Renal cortex interstitium (tissue), 15 donors: ENCODE measurements at places on chromosomes 3 and 15. TPM values are rescaled to one million over a fixed set of nuclear protein-coding genes. Genes with fewer than 3 reads are reported as not detected.

DNA sequence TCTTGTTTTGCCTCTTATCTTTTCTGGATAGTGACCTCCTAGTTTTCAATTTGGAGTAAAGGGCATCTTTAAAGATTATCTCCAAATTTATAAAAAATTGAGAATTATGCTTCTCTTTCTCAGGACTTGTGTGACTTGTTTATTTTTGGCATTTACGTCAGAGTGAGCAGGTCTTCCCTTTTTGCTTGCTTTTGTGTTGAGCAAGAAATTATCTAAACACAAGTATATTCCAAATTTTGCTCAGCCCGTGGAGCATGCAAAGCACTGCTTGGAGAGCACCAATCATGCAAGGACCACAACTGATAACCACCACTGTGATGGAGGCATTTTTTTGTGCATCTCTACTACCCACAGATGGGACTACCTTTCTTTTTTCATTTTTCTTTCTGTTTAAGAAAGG, 7.1 kb downstream of the SLC25A26 start:
- no peak for DNase-seq

The HIGD1A gene
- 150 TPM for polyA plus RNA-seq

The CD200R1L gene
- polyA plus RNA-seq, result not detected

DNA sequence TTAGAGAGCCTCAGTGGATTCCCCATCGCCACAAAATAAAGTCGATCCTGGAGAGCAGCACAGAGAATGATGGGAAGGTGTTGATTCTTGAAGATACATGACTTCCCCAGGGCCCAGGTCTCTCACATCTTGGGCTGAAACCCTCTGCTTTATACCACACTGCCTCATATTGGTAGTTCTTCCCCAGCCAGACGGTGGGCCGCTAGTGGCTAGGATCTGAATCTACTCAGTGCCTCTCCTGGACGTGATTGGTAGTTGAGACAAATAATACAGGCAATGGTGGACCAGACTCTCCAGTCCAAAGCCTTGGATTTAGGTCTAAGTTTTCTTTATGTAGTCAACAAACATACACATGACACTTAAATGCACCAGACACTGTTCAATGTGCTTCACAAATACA, 49.7 kb downstream of the RAB11A start:
- no peak for DNase-seq

DNA sequence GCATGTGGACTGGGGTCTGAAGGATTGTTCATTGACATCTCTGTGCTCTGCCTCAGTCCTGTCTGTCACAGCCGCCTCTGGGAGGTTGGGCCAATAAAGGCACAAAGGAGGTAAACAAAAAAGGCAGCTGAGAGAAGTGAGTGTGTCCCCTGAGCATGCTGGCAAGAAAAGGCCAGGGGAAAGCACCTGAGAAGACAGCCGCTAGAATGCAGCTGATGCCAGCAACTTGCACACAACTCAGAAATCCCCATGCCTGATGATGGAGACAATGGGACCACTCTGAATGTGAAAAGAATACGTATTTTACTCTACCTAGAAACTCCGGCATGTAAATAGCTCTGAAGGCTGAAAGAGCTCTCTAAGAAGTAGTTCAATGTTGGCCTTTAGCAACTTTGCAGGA, 118.7 kb downstream of the KCNH8 start:
- no peak for DNase-seq

- DNase-seq, result no peak
Measured at GRCh38 chr15:36323615-36324014, 255.8 kb upstream of the CDIN1 start.

The CPNE4 gene
- 0.47 TPM for polyA plus RNA-seq

GRCh38 chr3:22704571-22705354, 498.4 kb upstream of the UBE2E2 start:
- no peak for DNase-seq

The SLC25A20 gene
- 22.4 TPM for polyA plus RNA-seq

- DNase-seq, result no peak
Measured at GRCh38 chr3:64508140-64508539, 179.7 kb downstream of the ADAMTS9 start.

The TLR9 gene
- polyA plus RNA-seq, result 0.27 TPM

- DNase-seq, result no peak
Measured at GRCh38 chr3:15934389-15935195, 136.8 kb upstream of the ANKRD28 start.
